ENCODE measurements at places on chromosomes 2 and 18.

DNA sequence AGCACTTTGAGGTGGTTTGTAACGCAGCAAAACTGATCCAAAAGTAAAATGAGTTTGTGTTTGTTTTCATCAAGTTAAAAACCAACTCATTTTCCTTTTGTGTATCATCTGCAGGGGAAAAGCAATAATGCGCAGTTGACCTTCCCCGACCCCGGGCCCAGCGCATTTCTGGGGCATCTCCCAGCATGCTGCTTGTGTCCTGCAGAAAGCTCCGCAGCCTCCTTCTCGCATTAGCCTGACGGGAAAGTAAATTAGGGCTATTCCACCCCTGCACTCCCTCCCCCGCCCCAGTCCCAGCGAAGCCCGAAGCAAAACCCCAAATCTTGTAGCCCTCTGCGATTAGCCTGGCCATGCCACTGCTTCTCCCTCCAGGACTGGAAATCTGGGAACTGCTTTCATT, 82.0 kb upstream of the PPM1B start:
- DNase-seq, result no peak

- DNase-seq, result no peak
These were observed 54.4 kb downstream of the TNS1 start for GRCh38 chr2:217948351-217948791.

DNA sequence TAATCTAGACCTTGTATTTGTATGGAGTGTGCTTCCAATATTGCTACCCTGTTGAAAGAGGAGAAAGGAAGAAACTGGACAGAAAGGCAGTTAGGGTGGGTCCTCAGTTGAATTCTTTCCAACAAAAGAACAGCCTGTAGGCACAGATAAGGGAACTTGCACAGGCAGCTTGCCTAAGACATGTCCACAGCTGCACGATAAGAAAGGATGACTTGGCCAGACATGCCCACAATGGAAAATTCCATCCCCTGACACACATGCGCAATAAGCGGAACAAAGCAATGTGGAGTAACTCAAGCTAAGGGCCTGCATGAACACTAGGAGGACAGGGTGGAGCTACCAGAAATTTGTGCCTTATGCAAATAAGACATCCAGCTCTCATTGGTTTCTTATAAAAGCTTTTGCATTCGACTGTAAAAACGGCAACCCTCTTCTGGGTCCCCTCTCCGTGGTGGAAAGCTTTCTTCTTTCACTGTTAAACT, 1084.7 kb upstream of the NXPH2 start:
- no peak for DNase-seq

DNA sequence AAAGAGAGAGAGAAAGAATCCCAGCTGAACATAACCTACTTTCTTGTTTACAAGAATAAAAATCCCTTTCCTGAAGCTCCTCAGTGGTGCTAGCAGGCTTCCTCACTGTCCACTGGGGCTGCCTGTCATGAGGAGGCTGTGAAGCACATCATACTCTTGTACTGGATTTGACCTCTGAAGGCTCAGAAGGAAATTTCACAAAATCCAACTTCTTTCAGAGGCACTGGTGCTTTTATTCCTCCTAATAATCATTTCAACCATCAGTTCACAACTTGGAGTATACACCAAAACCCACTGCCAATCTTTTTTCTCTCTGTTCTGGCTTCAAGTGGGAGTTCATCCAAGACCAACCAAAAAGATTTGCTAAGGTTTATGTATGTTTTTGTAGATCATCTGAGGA, 48.5 kb downstream of the TMX3 start:
- no peak for DNase-seq

- no peak for DNase-seq
These were observed 28.6 kb upstream of the VWC2L start for GRCh38 chr2:214382229-214382628.
